ENCODE measurements at places on chromosomes 16 and 17.

DNA sequence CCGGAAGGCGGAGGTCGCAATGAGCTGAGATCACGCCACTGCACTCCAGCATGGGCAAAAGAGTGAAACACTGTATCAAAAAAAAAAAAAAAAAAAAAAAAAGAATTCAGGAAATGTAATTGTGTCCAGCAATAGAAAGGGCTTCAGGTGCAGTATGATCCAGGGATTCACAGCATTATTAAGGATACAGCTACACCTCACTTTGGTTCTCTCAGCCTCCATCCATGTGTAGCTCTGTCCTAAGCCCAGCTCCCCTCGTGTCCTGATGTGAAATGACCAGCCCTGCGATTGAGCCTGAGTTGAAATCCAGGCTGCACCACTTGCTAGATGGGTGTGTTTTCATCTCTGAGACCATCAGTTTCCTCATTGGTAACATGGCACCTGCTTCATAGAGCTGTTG, 3.0 kb downstream of the SLC5A10 start:
- DNase-seq = no peak

GRCh38 chr17:67328026-67328425, 38.4 kb downstream of the PSMD12 start:
- no peak for DNase-seq

- peak; percentile 8 for DNase-seq
Observed at GRCh38 chr16:68936736-68937631, 93.7 kb downstream of the TANGO6 start.

DNA sequence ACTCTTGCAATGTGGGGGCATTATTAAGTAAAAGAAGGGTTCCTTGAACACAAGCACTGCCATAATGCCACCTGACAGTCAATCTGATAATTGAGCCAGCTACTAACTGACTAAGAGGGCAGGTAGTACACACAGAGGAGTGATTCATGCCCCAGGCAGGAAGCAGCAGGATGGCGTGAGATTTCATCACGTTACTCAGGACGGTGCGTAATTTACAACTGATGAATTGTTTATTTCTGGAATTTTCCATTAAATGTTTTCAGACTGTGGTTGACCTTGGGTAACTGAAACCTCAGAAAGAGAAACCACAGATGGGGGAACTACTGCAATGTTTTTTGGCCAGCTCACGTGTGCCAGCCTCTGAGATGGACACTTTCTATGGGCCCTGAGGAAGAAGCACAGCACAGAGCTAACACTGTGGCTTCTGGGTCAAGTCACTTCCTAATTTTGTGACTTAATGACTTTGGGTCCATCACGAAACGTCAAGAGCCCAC, 46.7 kb downstream of the C17orf67 start:
- peak; percentile 92 for DNase-seq

- peak; percentile 75 for DNase-seq
Observed at GRCh38 chr17:40331743-40332641, 23.0 kb downstream of the RARA start.

GRCh38 chr17:81252326-81252986, 13.3 kb downstream of the NDUFAF8 start:
- DNase-seq = no peak

DNA sequence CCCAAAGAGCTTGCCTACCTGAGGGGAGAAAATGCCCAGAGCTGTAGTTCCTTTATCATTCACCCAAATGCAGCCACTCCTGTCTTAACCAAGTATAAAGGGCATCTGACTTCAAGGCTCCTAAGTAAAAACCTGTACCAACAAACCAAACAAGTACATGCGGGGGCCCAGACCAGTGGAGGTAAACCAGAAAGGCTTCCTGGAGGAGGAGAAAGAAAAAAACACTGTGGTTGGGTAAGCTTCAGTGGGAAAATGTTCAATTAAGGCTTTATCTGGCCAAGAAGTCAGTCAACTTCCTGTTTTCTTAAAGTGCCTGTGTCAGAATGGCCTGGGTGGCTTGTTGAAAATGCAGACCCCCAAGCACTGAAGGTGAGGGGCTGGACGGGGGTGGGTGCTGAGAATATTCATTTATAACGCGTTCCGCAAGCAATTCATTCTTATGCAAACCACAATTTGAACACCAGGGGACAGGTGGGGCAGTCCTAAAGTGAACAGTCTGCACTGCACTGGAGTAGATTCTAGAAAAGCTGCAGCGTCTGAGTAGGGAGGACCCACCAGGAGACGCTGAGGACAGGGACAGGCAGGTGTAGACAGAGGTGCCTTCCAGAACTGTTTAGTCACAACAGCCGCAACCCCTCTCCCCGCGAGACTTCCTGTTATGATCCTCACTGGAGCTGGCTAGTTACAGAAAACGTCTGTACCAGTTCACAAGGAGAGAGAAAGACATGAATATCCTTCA, 467.1 kb downstream of the SOX9 start:
- DNase-seq = no peak

DNA sequence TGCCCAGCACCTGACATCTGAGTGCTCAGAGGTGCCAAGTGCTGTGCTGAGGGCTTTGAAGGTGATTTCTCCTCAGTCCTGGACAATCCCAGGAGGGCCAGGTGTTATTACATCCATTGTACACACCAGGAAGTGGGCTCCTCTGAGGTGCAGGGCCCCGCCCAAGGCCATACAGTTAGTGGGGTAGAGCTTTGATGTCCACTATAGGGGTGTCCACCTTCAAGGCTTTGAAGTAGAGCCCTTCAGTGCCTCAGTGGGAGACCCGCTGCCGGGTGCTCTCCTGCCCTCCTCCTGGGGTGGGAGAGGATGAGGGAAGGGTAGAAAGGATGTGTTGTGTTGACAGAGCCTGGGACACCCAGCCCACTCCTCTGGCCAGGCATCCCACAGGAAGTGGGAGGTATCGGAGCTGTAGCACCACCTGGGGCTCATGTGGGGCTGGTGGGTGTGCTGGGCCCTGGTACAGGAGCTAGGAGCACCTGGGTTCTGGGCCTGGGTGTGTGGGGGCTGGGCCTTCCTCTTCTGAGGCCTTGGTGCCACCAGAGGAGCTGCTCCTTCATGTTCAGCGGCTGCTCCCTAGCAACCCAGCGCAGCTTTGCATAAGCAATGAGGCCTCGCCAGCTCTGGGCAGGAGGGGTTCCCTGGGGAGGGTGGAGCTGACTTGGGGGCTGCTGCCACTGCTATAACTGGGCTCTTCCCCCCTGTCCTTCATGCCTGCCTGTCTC, 7.4 kb downstream of the LASP1 start:
- no peak for DNase-seq

- DNase-seq = no peak
Observed at GRCh38 chr17:72353502-72353901, 232.7 kb downstream of the SOX9 start.

GRCh38 chr17:76734080-76734840, 2.9 kb downstream of the SRSF2 start:
- DNase-seq = peak; percentile 58

DNA sequence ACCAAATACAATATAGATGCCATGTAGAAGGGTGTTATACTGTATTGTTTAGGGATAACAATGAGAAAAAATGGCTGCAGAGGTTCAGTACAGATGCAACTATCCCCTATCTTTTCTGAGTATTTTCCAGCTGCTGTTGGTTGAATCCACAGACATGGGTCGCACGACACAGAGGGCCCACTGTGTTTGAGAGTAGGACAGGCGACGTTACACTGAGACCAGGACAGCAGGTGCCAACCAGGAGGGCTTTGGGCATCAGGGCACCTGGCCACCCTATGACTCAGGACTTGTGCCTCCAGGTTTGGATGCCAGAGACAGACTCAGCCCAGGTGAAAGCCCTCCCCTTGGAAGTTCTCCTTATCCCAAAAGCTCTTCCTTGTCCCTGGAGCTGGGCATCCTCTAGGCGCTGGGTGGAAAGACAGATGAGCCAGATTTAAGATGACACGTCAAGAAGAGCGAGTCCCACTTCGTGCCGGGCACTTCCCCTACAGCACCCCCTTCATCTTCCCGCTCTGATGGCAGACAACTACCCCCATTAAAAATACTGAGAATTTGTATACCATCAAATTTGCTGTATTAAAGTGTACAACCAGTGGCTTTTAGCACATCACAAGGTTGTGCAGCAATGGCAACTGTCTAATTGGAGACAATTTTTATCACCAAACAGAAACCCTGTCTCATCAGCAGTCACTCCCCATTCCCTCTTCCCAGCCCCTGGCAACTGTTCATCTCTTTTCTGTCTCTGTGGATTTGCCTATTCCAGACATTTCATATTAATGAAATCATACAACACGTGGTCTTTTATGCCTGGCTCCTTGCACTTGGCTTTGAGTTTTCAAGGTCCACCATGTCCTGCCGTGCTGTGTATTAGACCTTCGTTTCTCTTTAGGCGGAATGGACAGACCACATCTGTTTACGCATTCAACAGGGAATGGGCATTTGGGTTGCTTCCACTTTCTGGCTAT, 30.6 kb downstream of the TNFRSF13B start:
- peak; percentile 7 for DNase-seq

GRCh38 chr17:73750975-73751374, 106.7 kb upstream of the SDK2 start:
- DNase-seq = no peak

Measured in fibroblast of mammary gland (primary cell).